GM23248 (cell line): ENCODE measurements at places on chromosomes 7 and 10.

- no peak for DNase-seq
Measured at GRCh38 chr10:31129880-31130405, 98.3 kb upstream of the ZNF438 start.

DNA sequence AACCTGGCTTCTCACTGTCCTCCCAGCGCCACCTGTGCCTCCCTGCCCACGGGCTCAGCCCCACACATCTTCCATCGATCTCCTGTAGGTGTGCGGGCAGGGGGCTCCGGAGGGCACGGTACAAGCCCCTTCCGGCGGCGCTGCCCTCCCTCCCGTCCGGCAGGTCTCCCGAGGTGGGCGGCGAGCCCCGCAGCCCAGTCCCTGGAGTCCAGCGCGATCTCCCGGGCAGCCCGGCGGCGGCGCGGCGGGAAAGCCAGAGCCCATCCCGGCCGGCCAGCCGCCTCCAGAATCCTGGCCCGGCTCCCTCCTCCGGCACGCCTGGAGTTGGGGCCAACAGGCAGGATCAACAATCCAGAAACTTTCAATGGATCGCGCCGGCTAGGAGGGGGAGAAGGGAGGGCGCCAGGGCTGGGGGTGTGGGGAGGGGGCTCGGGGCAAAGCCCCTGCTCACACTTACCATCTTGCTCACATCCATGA lies 100.1 kb downstream of the HIP1 start:
- peak; percentile 83 for DNase-seq

DNA sequence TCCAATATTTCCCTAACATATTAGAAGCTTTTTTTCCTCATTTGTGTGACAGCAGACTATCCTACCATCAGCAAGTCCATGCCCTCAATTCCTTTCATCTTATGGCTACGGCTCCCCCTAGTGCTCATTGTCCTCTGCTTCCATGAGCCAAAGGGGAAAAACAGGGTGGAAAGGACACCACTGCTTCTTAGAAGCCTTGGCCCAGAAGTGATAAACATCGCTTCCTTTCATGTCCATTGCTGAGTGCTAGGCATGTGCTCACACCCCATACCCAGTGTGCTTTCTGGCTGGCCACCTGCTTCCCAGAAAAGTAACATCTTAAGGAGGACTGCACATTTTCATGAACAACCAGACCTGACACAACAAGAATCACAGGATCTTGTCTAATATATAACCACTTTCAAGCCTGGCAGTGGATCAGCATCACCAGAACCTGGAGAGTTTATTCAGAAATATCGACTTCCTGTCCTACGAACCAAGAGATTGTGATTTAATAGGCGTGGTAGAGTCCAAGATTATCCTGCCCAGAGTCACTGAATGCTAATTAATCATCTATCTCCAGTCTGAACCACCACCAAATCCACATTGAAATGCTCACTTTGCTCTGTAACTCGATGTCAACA lies 650.5 kb upstream of the SORCS1 start:
- peak; percentile 82 for DNase-seq

DNA sequence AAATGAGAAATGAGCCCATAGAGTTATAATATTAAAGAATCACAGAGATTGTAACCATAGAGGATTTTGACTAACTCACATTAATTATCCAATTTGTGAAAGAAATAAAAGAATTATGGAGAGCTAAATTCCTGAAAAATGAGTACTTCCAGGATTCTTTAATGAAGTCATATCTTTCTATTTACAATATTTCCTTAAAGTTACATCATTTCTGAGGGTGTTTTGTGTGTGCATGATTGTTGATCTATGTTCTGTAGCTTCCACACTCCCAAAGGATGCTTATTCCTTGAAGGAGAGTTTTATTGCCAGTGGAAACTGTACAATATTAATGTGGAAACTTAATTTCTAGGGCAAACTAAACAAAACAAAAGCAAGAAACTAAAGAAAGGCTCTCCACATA lies 299.6 kb downstream of the MDFIC start:
- DNase-seq: peak; percentile 53

DNA sequence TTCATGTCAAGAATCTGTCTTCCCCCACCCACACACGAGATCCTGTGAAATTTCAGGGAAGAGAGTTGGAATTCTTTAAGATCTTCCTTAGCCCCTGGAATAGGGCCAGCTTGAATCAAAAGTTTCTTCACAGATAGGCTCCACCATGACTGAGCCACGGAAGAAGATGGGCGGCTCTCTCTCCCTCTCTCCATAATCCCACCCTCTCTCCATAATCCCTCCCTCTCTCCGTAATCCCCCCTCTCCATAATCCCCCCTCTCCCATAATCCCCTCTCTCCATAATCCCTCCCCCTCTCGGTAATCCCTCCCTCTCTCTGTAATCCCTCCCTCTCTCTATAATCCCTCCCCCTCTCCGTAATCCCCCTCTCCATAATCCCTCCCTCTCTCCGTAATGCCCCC lies 20.4 kb downstream of the SHH start:
- DNase-seq: no peak

DNA sequence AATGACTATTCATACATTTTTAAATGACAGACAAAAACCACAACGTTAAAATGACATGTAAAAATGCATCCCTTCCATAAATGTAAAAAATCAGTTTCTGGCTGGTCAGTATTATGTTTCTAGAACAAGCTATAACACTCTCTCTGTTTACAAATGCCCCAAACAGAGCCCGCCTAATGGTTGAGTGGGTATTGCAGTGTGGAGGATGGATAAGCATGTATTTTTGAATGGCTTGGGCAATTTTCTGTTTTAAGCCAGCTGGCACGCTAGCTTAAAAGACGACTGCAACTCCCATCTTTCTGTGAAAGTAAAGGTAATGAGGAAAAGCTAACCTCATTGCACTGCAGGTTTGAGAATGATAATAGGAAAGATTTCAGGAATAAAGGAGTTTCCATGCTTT lies 430.7 kb downstream of the PARD3 start:
- no peak for DNase-seq

- no peak for DNase-seq
Measured at GRCh38 chr7:25913598-25914224, 238.3 kb upstream of the NFE2L3 start.

GRCh38 chr10:31353574-31353973 lies 34.6 kb downstream of the ZEB1 start:
- peak; percentile 87 for DNase-seq

- no peak for DNase-seq
Measured at GRCh38 chr10:3033925-3034324, 33.4 kb upstream of the PFKP start.

GRCh38 chr10:50740293-50740648 lies 535 bp downstream of the ASAH2B start:
- DNase-seq: peak; percentile 90

- no peak for DNase-seq
Measured at GRCh38 chr10:46536781-46537180, 19.7 kb downstream of the GPRIN2 start.

DNA sequence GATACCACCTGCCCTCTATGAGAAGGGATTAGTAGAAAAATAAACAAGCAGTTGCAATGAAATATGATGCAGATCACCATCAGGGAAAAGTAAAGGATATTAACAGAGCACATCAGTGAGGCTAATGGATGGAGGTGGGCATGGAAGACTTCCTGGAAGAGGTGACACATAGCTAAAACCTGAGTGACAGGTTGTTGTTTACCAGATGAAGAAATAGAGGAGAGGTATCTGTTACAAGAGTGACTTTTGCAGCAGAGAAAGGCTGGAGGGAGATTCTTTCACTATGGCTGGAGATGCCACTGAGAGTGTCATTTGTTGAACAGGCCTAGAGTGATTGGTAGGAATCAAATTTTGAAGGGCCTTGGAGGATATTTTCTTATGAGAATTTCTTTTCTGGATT lies 646.2 kb downstream of the GATA3 start:
- DNase-seq: no peak

- no peak for DNase-seq
Measured at GRCh38 chr10:45490277-45490676, 116.3 kb downstream of the ALOX5 start.

GRCh38 chr10:124249196-124249595 lies 155.8 kb upstream of the CHST15 start:
- DNase-seq: no peak

GRCh38 chr7:102981451-102981850 lies 68.7 kb downstream of the LRRC17 start:
- DNase-seq: no peak

- DNase-seq: peak; percentile 35
Measured at GRCh38 chr7:6221340-6222319, 50.8 kb downstream of the CYTH3 start.

DNA sequence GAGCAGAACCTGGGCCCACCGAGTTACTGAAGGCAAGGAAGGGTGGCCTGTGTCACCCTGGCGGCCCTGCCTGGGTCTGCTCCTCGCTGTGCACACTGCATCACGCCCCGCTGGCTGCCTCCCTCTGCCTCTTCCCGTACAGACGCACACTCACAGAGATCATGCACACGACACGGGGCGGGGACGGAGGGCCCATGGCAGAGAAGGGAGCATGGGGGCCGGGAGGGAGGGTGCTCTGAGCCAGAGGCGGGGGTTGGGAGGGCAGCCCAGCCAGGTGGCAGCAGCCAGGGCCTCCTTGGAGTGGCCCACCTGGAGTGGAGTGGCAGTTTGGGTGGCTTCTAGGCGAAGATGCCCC lies 16.6 kb downstream of the BUD23 start:
- DNase-seq: no peak

GRCh38 chr7:158209435-158209834 lies 378.2 kb downstream of the PTPRN2 start:
- DNase-seq: no peak

- DNase-seq: no peak
Measured at GRCh38 chr7:158568974-158569857, 18.4 kb downstream of the PTPRN2 start.

DNA sequence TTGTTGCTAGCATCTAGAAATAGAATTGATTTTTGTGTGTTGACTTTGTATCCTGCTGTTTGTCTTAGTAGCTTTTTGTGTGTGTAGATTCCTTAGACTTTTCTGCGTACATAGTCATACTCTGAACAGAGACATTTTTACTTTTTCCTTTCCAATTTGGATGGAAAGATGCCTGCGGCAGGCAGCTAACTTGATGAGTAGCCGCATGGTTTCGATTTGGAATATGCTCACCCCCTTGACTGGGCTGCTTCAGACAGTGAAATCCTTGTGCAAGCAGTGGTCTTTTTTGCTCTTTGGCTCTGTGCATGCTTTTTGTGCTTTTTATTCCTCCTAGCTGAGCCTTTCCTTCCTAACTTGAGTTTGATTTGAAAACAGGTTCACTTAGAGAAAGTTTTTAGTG lies 71.8 kb downstream of the HHEX start:
- DNase-seq: peak; percentile 51

DNA sequence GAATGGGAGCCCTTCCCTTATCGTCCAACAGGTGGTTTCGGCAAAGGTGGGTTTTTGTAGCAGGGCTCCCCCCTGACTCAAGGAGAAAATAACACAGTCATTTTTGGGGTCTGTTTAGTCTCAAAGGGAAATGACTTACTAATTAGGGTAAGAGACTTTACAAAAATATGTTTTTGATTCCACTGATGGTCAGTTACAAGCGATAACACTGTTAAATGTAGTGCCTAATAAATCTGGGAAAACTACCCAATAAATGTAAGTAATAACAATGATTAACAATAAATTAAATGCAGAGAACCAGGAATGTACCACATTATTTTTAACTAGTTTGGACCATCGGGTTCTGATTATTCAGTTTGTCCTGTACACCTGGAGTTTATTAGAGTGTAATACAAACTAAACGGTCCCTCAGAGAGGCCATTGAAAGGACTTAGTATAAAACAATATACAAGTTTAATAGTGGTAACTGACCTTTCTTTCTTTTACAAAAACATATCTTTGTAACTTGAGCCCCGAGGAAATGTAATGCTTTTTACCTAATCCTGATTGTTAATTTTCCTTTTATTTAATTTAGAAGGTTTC lies 216.2 kb upstream of the HABP2 start:
- no peak for DNase-seq

DNA sequence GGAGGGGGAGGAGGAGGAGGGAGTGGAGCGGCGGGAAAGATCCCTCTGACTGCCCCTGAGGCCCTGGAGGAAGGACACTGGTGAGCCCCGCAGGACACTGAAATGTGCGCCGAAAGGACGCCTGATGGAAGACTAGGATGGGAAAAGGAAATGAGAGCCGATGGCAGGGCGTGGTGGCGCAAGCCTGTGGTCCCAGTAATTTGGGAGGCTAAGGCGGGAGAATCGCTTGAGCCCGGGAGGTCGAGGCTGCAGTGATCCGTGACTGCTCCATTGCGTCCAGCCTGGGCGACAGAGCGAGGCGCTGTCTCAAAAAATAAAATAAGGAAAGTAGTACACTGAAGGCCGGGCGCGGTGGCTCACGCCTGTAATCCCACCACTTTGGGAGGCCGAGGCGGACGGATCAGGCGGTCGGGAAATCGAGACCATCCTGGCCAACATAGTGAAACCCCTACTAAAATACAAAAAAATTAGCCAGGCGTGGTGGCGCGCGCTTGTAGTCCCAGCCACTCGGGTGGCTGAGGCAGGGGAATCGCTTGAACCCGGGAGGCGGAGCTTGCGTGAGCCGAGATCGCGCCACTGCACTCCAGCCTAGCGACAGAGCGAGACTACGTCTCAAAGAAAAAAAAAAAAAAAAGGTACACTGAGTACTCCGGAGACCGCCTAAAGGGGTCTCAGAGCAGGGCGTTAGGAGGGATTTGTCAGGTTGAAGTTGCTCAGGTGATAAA lies 561 bp upstream of the HNRNPF start:
- peak; percentile 42 for DNase-seq

GRCh38 chr10:46293832-46294640 lies 7.2 kb downstream of the ANTXRL start:
- DNase-seq: no peak

DNA sequence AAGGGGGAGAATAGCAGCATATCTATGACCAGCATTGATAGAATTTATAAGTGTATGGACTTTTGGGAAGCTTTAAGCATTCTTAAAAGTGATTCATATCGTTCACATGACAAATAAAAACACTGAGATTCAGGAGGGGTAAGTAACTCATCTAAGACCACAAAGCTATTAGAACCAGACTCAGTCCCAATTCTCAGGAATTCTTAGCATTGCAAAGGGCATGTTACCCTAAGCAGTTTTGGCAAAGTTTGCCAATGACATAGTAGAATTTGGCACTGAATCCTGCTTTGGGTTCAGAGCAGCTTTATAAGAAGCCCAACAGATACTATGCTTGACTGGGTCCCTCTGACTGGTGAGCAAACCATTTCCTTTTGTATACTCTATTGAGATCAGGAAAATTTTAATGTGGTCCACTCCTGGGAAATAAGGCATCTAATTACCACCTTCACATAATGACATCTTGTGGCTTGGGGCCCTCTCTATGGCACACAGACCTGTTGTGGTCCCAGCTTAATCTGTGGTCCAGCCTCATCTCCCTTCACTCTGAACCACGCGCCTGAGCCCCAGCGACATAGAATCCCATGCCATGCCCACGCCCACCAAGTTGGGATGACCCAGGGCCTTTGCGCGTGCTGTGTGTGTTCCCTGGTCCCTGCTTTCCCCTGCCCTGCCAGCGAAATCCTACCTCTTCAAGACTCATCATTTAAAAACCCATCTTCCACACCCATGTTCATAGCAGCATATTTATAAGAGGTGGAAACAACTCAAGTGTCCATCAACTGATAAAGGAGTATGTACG lies 37.5 kb upstream of the DOCK1 start:
- peak; percentile 98 for DNase-seq
